ENCODE measurements at places on chromosomes 7 and 10. TPM values are rescaled to one million over a fixed set of nuclear protein-coding genes. Genes with fewer than 3 reads are reported as not detected.

Gene PKD1L1
- 0.82 TPM for total RNA-seq

- DNase-seq, result no peak
Observed at GRCh38 chr7:18976715-18977471, 140.5 kb downstream of the TWIST1 start.

GRCh38 chr7:73678862-73679261 lies 4.4 kb downstream of the DNAJC30 start:
- DNase-seq, result no peak

Gene LIPM
- total RNA-seq, result not detected

DNA sequence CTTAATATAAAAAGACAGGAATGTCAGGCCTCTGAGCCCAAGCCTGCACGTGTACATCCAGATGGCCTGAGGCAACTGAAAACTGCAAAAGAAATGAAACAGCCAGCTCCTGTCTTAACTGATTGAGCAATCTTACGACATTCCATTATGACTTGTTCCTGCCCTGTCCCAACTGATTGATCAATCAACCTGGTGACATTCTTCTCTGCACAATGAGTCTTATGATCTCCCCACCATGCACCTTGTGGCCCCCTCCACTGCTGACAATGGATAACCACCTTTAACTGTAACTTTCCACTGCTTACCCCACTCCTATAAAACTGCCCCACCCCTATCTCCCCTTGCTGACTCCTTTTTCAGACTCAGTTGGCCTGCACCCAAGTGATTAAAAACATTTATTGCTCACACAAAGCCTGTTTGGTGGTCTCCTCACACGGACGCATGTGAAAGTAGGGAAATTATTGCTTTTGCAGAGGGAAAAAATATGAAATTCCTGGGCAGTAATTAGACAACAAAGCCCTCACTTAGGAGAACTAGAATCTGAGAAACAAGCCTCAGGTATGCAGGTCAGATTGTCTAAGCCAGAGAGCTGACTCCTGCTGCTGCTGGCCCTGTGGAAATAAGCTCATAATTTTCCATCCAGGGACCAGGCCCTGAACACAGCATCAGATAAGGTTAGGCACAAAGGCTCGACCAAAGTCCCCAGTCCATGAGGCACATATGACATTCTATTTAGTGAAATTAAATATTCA lies 5.3 kb downstream of the CYP3A7 start:
- DNase-seq, result peak; percentile 5

- DNase-seq, result no peak
Observed at GRCh38 chr7:53485354-53485753, 449.9 kb downstream of the POM121L12 start.

Gene ABCB4
- 2.0 TPM for total RNA-seq

Gene COL28A1
- 5.8 TPM for total RNA-seq

DNA sequence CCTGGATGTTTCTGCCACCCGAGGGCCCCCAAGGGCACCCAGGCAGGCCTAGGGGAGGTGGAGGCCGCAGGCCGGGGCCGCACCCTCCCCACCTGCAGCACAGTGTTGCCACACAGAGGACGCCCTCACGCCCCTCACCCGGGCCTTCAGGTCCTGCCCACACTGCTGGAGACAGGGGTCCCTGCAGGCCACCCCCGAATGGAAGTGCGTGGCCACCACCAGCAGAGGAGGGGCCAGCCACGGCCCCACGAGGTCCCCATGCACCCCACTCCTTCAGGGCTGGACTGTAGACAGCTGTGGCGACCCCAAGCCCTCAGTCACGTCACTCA lies 35.4 kb downstream of the ADAP1 start:
- no peak for DNase-seq

Data from kidney (tissue), 22 donors.